Liver (tissue), 10 donors: ENCODE measurements at places on chromosomes 7 and 10. TPM values are rescaled to one million over a fixed set of nuclear protein-coding genes. Genes with fewer than 3 reads are reported as not detected.

GIMAP1 gene
- total RNA-seq: 2.3 TPM

C10orf62 gene
- 3.0 TPM for total RNA-seq

DNA sequence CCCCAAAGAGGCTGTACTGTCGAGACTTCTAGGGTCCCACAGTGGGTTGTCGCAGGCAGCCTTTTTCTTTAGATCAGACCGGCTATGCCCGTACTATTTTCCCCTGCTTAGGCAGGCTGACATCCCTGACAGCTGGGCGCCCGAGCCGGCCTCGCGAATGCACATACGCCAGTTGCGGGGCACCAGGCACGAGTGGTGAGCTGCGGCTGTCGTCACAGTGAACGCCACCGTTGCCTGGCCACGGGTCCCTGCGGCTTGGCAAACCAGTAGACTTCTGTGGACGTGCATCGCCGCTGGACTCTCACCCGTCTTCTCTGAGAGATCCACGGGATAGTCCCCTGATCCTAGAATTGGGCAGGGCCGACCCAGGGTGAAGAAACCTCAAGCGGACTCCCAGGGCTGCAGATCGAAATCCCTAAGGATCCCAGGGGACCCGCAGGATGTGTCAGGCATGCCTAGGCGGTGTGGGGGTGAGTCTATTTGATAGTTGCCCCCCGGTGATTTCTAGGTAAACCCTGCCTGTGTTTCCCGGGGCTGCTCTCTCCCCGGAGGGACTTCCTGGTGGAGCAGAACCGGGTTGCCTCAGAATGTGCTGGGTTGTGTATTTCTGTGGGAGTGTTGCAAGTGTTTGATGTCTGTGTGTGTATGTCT, 33.0 kb upstream of the ZNF273 start:
- peak; percentile 29 for DNase-seq

DNA sequence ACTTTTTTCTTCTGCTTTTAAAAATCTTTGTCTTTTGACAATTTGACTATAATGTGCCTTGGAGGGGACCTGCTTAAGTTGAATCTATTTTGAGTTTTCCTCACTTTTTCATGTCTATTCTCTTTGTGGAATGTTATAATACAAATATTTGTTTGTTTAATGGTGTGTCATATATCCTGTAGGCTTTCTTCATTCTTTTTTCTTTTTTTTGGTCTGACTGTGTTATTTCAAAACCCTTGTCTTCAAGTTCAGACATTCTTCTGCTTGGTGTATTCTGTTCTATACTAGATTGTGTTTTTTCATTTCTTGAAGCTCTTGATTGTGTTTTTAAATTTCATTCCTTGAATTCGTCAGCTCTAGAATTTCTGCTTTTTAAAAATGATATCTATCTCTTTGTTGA, 228.2 kb downstream of the STK31 start:
- DNase-seq: no peak

- no peak for DNase-seq
Measured at GRCh38 chr10:93379731-93380575, 102.2 kb downstream of the MYOF start.

CLIP2 gene
- total RNA-seq: 3.4 TPM

GRCh38 chr7:85230623-85231022, 43.8 kb upstream of the SEMA3D start:
- no peak for DNase-seq

SLC39A12 gene
- total RNA-seq: 0.05 TPM

- no peak for DNase-seq
Measured at GRCh38 chr10:82206831-82207230, 331.8 kb downstream of the NRG3 start.

GALNT17 gene
- total RNA-seq: 0.42 TPM

- DNase-seq: no peak
Measured at GRCh38 chr7:49781996-49782395, 8.6 kb downstream of the VWC2 start.

DNA sequence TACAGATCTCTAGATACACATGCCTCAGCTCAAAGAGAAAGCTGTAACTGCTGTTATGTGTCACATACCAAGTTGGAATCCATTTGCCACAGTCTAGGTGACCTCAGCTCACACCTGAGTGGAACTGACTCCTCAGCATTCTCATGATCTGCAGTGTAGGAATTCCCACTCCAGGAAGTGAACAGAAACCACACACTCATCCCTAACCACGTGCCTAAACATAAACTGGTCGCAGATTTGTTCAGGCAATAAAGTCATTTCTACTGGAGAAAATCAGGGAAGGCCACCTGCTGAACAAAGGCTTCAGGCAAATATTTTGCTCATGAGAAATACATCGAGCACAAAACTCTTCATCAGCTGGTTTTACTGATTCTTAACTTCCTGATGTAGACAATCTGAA, 23.0 kb upstream of the ZMYND11 start:
- DNase-seq: no peak

PRRT4 gene
- 0.14 TPM for total RNA-seq

- DNase-seq: no peak
Measured at GRCh38 chr7:117155694-117156093, 167.2 kb downstream of the WNT2 start.

GRCh38 chr10:101774589-101775272, 1.2 kb downstream of the FGF8 start:
- no peak for DNase-seq

GRCh38 chr10:5105626-5106025, 11.4 kb downstream of the AKR1C3 start:
- DNase-seq: no peak
